ENCODE measurements at places on chromosomes 13 and 19. TPM values are rescaled to one million over a fixed set of nuclear protein-coding genes. Genes with fewer than 3 reads are reported as not detected.

GRCh38 chr19:18029617-18030338 is 21.8 kb downstream of the ARRDC2 start:
- H3K4me3 ChIP-seq = no peak overlapping the region
- peak overlapping the region; percentile 51 for H3K27ac ChIP-seq

- no peaks in the 10 kb centered on the region for H3K27me3 ChIP-seq
- H3K36me3 ChIP-seq = no peaks in the 10 kb centered on the region
- no peak for DNase-seq
- no peak overlapping the region for H3K27ac ChIP-seq
- no peak overlapping the region for H3K4me3 ChIP-seq
These were observed 15.0 kb upstream of the LMO7 start for GRCh38 chr13:75621147-75621546.

Gene AP1M2
- total RNA-seq = not detected

Gene KLHL1
- 0.14 TPM for total RNA-seq

GRCh38 chr13:111614009-111614408 is 293.6 kb downstream of the TEX29 start:
- H3K36me3 ChIP-seq = no peaks in the 10 kb centered on the region
- H3K4me1 ChIP-seq = no peaks in the 10 kb centered on the region
- H3K27ac ChIP-seq = no peak overlapping the region

- H3K4me1 ChIP-seq = no peaks in the 10 kb centered on the region
- H3K36me3 ChIP-seq = no peaks in the 10 kb centered on the region
- H3K27ac ChIP-seq = no peak overlapping the region
- no peaks in the 10 kb centered on the region for H3K27me3 ChIP-seq
- DNase-seq = no peak
These were observed 203.2 kb downstream of the TSHZ3 start for GRCh38 chr19:31146015-31146414.

Gene PRSS57
- total RNA-seq = not detected

Gene TNNT1
- 11.1 TPM for total RNA-seq

Gene ZNF576
- 29.5 TPM for total RNA-seq

- no peak for DNase-seq
- peaks cover 2% of the 10 kb centered on the region for H3K4me1 ChIP-seq
- no peaks in the 10 kb centered on the region for H3K27me3 ChIP-seq
- no peaks in the 10 kb centered on the region for H3K36me3 ChIP-seq
- no peak overlapping the region for H3K4me3 ChIP-seq
- no peak overlapping the region for H3K27ac ChIP-seq
These were observed 6.3 kb downstream of the ZNF71 start for GRCh38 chr19:56601375-56601774.

- no peaks in the 10 kb centered on the region for H3K36me3 ChIP-seq
- no peak overlapping the region for H3K27ac ChIP-seq
- H3K27me3 ChIP-seq = no peaks in the 10 kb centered on the region
- H3K4me3 ChIP-seq = no peak overlapping the region
- H3K4me1 ChIP-seq = no peaks in the 10 kb centered on the region
These were observed 162.3 kb downstream of the KLF5 start for GRCh38 chr13:73220966-73221720.

DNA sequence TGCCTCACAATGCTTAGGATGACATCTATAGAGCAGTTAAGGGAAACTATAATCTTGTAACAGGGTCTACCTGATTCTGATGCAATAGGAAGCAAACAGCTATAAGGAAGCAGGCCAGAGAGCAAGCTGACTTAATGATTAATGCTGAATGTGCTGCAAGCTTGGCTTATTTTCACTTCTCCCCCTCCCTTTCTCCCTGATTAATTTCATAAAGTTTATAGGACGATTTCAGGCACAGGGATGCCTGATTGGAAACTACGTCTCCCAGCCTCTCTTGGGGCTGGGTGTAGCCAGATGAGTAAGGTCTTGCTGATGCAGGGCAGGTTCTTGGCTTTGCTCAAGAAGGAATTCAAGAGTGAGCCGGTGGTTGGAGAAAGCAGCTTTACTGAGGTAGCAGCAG is 82.8 kb upstream of the MRI1 start:
- H3K27ac ChIP-seq = no peak overlapping the region
- DNase-seq = no peak
- no peak overlapping the region for H3K4me3 ChIP-seq
- H3K27me3 ChIP-seq = no peaks in the 10 kb centered on the region
- no peaks in the 10 kb centered on the region for H3K4me1 ChIP-seq
- H3K36me3 ChIP-seq = no peaks in the 10 kb centered on the region

Gene ZNF793
- 4.3 TPM for total RNA-seq

DNA sequence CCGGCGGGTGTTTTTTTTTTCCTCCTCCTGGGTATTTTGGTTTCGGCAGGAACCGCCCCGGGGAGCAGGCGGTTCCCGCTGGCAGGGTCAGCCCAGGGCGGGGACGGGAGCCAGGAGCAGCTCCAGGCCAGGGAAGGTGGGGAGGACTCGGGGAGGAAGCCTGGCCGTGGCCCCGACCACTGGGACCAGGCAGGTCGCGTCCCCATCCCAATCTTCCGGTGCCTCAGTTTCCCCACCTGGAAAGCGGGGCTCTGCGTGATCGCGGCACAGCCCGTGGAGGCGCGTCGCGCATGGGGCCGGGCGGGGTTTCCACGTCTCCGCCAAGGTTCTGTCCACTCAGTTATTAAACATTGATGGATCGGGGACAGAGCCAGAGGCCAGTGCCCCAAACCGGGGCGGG is 34.8 kb downstream of the IL12RB1 start:
- DNase-seq = no peak
- H3K4me3 ChIP-seq = peak overlapping the region; percentile 40
- no peaks in the 10 kb centered on the region for H3K36me3 ChIP-seq
- H3K27me3 ChIP-seq = no peaks in the 10 kb centered on the region
- peak overlapping the region; percentile 59 for H3K27ac ChIP-seq

Gene KHSRP
- total RNA-seq = 90.2 TPM

DNA sequence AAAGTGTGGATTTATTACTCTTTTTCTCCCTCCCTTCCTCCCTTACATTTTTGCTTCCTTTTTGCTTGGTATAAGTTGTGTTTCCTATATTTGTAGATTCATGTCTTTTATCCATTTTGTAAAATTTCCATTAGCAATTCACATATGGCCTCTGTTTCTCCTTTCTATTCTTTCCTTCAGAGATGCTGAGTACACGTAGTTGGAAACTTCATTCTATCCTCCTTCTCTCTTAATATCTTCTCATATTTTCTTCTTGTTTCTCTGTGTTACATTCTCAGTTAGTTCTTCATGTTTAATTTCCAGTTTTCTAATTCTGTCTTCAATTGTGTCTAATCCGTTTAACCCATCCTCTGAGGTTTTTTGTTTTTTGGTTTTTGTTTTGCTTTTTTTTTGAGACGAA is 188.9 kb downstream of the ZIC5 start:
- H3K36me3 ChIP-seq = no peaks in the 10 kb centered on the region
- DNase-seq = no peak
- H3K27me3 ChIP-seq = no peaks in the 10 kb centered on the region
- H3K27ac ChIP-seq = no peak overlapping the region
- no peak overlapping the region for H3K4me3 ChIP-seq

GRCh38 chr13:37797631-37798030 is 71.9 kb downstream of the TRPC4 start:
- no peaks in the 10 kb centered on the region for H3K36me3 ChIP-seq
- DNase-seq = no peak
- H3K4me1 ChIP-seq = no peaks in the 10 kb centered on the region
- no peak overlapping the region for H3K4me3 ChIP-seq
- H3K27me3 ChIP-seq = no peaks in the 10 kb centered on the region
- H3K27ac ChIP-seq = no peak overlapping the region

- H3K27ac ChIP-seq = no peak overlapping the region
- H3K4me3 ChIP-seq = no peak overlapping the region
- H3K36me3 ChIP-seq = no peaks in the 10 kb centered on the region
- H3K27me3 ChIP-seq = no peaks in the 10 kb centered on the region
- peaks cover 6% of the 10 kb centered on the region for H3K4me1 ChIP-seq
These were observed 86.4 kb downstream of the TSC22D1 start for GRCh38 chr13:44489751-44490150.

Gene ZNF625
- total RNA-seq = 8.0 TPM

GRCh38 chr13:114303700-114304327 is 10.5 kb upstream of the CHAMP1 start:
- H3K4me1 ChIP-seq = no peaks in the 10 kb centered on the region
- H3K36me3 ChIP-seq = no peaks in the 10 kb centered on the region
- DNase-seq = no peak
- H3K4me3 ChIP-seq = no peak overlapping the region
- no peak overlapping the region for H3K27ac ChIP-seq
- H3K27me3 ChIP-seq = no peaks in the 10 kb centered on the region

- H3K4me1 ChIP-seq = no peaks in the 10 kb centered on the region
- no peaks in the 10 kb centered on the region for H3K27me3 ChIP-seq
- H3K27ac ChIP-seq = no peak overlapping the region
These were observed 246.1 kb downstream of the KCNRG start for GRCh38 chr13:50261130-50261901.

Gene AXL
- total RNA-seq = 47.6 TPM

DNA sequence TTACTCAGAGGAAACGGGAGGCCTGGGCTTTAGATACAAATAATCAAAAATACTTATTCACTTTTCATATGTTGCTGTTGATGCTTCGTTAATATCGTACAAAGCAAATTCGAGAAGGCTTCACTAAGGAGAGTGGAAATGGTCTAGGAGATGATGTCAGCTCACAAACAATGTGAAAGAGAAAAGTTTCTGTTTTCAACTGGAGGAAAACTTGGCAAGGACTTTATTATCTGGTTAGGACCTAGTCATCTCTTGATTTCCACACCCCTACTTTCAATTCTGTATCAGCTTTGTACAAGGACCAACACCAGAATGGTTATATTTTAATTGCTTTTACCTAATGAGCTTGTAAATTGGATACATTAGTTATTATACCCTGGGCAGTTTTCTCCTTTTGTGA is 88.0 kb downstream of the SLC10A2 start:
- H3K36me3 ChIP-seq = no peaks in the 10 kb centered on the region
- no peak overlapping the region for H3K27ac ChIP-seq

Gene COL4A2
- 240 TPM for total RNA-seq

DNA sequence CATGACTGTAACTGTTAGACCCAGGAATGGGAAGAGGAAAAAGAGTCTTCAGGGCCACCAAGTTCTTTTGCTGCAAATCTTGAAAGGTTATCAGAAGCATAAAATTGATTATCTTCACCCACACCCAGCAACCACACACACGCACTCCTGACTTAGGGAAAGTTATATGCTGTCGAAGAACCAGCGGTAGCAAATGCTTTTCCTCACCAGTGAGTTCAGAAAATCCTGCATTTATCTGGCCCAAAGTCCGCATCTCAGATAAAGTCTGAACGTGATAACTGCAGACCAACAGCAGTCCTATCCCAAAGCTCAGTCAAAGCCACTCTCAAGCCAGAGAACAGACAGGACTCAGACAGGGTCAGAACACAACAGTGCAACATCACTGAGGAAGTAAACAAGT is 115.6 kb downstream of the IRS2 start:
- H3K4me3 ChIP-seq = no peak overlapping the region
- no peaks in the 10 kb centered on the region for H3K4me1 ChIP-seq
- no peak overlapping the region for H3K27ac ChIP-seq
- H3K36me3 ChIP-seq = no peaks in the 10 kb centered on the region
- H3K27me3 ChIP-seq = no peaks in the 10 kb centered on the region
- no peak for DNase-seq

- DNase-seq = no peak
- no peaks in the 10 kb centered on the region for H3K36me3 ChIP-seq
- H3K27me3 ChIP-seq = no peaks in the 10 kb centered on the region
- H3K27ac ChIP-seq = no peak overlapping the region
- no peak overlapping the region for H3K4me3 ChIP-seq
These were observed 25.2 kb downstream of the ANKRD27 start for GRCh38 chr19:32649751-32650150.

Gene RDH8
- not detected for total RNA-seq

DNA sequence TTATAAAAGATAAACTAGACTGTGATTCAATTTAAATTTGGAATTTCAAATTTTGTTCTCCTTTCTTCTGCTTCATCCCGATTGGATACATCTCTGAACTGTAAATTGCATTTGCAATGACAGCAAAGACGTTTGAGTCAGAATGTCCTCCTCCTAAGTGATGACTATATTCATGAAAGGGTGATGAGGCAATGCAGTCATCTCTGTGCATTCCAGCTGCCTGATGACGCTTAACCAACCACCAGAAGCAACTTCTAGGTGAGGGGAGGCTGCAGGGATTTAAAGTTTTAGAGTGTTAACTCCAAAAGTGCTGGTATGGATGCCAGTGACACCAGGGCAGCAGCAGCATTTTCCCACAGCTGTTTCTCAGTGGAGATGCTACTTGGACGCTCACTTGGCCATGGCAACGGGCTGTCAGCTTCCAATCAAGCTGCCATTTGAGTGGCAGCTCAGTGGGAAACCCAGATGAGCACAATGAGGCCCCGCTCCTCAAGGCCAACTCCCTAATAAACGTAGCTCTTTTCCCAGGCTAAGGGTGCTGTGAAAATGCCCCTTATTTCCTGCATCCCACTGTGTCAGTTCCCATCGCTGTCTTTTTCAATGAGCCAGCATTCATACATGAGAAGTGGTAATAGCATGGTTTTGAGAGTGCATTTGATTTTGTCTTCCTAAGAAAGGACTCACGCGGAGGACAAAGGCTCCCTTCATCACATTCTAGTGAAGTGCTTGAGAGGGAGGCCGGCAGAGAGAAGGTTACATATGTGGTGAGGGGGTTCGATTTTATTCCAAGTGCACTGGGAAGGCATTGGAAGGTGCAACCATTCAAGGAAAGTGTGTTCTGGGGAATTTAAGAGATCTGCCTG is 45.2 kb upstream of the AMER2 start:
- no peak overlapping the region for H3K27ac ChIP-seq
- H3K36me3 ChIP-seq = no peaks in the 10 kb centered on the region
- no peak overlapping the region for H3K4me3 ChIP-seq
- peaks cover 5% of the 10 kb centered on the region for H3K27me3 ChIP-seq
- H3K4me1 ChIP-seq = no peaks in the 10 kb centered on the region
- DNase-seq = no peak
